ENCODE measurements at places on chromosomes 11 and 22. TPM values are rescaled to one million over a fixed set of nuclear protein-coding genes. Genes with fewer than 3 reads are reported as not detected.

GRCh38 chr11:67648140-67648795, 2.3 kb downstream of the ACY3 start:
- no peak for DNase-seq

Gene MPZL2
- total RNA-seq = 9.3 TPM

Gene RNASEH2C
- total RNA-seq = 169 TPM

DNA sequence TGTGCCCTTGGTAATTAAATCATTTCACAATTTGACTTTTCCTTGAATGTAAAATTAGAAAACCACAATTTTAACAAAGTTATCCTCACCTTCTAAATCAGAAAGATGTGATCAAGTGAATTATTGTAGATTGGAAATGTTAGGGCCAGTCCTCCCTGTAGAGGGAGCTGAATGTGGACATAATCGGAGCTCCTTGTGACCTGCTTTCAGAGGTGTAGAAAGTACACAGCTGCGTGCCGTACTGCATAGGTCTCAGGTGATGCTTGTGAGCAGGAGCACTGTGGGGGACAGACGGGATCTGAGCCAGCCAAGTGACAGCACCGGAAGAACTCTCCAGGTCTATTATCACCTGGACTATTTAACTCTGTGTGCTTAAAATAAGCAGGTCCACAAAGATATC, 338.0 kb downstream of the AASDHPPT start:
- no peak for DNase-seq

DNA sequence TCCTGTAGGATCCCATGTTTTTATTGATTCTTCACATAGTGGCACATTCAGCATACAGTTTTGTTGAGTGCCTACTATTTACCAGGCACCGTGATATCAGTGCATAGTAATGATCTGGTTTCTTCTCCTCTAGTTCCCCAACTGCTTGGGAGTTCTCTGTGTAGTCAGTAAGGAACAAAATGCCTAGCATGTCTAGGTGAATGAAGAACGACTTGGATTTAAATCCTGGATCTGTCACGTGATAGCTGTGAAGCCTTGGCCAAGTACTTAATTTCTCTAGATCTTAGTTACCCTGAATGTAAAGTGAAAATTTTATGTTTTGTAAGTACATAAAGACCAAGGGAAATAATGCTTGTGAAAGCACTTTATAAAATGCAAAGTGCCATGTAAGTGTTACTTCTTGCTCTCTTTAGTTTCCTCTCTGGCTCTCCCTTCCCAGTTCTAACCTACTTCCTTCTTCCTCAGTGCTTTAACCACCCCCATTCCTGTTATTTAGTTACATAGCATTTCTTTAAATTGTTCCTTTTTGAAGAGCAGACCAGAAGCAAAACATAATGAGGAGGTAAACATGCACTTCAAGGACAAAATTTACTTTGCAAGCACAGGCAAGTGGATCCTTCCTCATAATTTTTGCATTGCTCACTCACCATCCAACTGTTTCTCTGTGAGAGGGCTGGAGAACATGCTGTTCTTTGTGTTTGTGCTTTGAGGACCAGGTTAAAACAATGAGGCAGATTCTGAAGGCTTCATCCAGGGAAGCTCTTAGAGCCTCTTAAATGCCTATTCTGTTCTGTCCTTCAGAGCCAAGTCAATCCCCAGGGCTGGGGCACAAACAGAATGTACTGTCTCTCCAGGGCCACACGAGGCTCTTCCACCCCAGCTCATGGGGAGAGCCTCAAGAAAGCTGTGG, 353.9 kb upstream of the TENM4 start:
- DNase-seq = no peak

DNA sequence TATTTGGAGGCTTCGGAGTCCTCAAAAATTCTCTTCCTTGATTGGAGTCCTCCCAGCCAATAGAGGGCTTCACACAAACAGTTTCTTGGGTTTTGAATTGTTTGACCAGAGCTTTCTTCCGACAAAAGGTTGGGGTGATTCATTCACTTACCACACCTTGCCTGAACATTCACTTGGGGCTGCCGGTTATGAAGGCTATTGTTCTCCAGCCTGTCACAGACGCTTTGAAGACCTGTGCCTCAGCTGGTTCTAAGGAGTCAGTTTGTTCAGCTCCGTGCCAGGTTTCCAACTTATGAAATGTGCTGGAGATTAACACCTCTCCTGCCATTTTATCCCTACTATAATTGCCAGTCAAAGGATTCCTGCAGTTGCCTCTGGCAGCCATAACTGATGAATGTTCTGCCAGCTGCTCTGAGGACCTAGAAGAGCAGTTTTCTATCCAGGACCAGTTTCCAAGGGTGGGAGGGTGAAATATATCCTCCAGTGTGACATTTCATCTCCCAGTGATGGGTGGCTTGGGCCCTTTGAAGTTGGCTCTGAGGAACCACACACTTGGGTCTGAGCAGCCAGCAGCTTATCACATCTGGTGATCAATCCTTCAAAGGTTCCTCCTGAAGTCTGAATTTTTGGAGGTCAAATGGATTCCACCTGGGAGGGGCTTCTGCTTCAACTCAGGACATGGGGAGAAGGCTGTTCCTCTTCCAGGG, 31.4 kb downstream of the LIMK2 start:
- DNase-seq = no peak

GRCh38 chr22:41021613-41022454, 70.6 kb upstream of the EP300 start:
- peak; percentile 81 for DNase-seq

DNA sequence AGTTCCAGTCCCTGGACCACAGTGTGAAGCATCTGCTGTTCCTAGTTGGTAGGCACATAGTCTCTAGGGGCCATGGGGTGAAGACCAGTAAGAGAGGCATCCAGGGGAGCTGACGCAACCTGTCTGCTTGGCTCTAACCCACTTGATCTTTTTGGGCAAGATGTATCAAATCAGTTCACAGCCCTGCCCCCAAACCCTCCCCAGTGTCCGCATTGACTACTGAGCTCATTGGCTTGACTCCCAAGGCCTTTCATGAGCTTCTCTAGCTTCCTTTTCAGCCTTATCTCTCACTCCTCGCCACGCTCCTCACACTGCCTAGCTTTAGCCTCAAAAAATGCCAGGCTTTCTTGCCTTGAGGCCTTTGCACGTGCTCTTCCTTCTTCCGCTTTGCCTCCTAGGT, 29.7 kb upstream of the ABCC8 start:
- no peak for DNase-seq

Gene RBMXL2
- not detected for total RNA-seq

DNA sequence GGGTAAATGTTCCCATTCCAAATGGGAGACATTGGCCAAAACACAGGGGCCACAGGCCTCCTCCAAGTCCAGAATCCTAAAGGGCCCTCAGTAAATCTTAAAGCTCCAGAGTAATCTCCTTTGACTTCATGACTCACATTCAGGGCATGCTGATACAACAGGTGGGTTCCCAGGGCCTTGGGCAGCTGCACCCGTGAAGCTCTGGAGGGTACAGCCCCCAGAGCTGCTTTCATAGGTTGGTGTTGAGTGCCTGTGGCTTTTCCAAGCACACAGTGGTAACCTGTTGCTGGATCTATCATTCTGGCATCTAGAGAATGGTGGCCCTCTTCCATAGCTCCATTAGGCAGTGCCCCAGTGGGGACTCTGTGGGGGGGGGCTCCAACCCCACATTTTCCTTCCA, 54.0 kb downstream of the NELL1 start:
- DNase-seq = no peak

Gene LMNTD2
- 6.6 TPM for total RNA-seq

DNA sequence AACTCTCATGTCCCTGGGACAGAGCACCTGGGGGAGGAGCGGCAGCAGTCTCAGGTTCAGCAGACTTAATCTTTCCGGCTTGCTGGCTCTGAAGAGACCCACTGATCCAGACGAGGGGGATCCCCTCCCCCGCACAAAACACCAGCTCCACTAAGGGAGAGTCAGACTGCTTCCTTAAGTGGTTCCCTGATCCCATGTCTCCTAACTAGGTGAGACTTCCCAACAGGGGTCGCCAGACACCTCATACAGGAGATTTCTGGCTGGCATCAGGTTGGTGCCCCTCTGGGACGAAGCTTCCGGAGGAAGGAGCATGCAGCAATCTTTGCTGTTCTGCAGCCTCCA, 157.2 kb upstream of the TMEM45B start:
- no peak for DNase-seq

Measured in adrenal gland (tissue), 19 donors.